Prostate gland (tissue), 2 donors: ENCODE measurements at places on chromosomes 4 and X. TPM values are rescaled to one million over a fixed set of nuclear protein-coding genes. Genes with fewer than 3 reads are reported as not detected.

DNA sequence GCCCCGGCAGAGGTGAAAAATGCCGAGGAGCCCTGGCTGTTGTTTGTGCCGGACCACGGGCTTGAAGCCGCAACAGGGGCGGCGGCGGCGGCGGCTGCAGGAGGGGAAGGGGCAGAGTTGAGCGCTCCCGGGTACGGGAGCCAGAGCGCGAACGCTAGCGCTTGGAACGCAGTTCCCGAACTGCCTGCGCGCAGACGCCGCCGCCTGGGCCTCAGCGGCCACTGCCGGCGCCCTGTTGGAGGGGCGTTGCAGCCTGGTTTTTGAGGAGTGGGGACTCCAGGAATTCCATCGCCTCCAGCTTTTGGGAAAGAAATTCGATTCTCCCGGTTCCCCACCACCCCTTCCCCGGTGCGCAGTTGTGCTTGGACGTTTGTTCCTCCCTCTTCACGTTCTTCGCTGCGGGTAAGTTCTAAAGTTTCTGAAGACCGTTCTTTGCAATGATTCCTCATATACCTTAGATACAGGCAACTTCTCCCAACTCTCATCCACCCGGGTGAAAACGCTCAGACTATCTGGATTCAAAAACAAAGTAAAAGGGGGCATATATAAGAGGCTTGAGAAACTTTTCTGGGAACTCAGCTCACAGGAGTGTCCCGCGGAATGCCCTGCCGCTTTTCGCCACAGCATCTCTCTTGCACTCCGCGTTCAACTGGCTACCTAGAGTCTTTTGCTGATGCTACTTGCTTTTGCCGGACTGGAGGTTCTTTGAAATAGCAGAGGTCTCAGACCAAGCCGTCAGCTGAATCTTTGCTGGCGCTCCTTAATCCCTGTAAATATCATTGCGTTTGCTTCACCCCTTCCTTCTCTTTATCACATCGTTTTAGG, 1.0 kb downstream of the FAT4 start:
- DNase-seq, result peak; percentile 12
- peak overlapping the region; percentile 78 for H3K27ac ChIP-seq
- no peaks in the 10 kb centered on the region for H3K27me3 ChIP-seq
- no peaks in the 10 kb centered on the region for H3K36me3 ChIP-seq
- H3K4me3 ChIP-seq, result peak overlapping the region; percentile 76

DNA sequence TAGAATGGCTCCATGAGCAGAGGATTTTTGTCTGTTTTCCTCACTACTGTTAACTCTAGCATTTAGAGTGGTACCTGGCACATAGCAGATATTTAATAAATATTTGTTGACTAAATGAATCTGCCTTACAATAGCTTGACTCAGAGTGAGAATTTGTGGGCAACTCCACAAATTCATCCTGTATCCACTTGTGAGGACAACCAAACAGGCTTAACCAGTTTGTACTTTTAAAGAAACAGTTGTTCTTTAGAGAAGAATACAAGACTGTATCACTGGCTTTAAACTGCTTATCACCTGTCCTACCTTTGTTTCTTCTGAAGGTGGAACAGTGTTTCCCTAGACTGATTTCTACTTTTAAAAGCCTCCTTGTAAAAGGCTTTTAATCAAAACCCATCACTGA, 141.3 kb upstream of the SH3RF1 start:
- H3K27me3 ChIP-seq, result no peaks in the 10 kb centered on the region
- DNase-seq, result no peak
- H3K27ac ChIP-seq, result no peak overlapping the region
- H3K4me1 ChIP-seq, result no peaks in the 10 kb centered on the region
- no peaks in the 10 kb centered on the region for H3K36me3 ChIP-seq

GRCh38 chr4:107989162-107989536, 540 bp upstream of the HADH start:
- peak overlapping the region; percentile 86 for H3K27ac ChIP-seq
- no peaks in the 10 kb centered on the region for H3K27me3 ChIP-seq
- DNase-seq, result no peak
- H3K4me1 ChIP-seq, result no peaks in the 10 kb centered on the region

GRCh38 chr4:128513664-128514484, 226.3 kb upstream of the PGRMC2 start:
- no peaks in the 10 kb centered on the region for H3K4me1 ChIP-seq
- no peaks in the 10 kb centered on the region for H3K27me3 ChIP-seq
- no peak for DNase-seq
- no peak overlapping the region for H3K4me3 ChIP-seq

- DNase-seq, result no peak
- no peak overlapping the region for H3K4me3 ChIP-seq
- no peaks in the 10 kb centered on the region for H3K27me3 ChIP-seq
- H3K36me3 ChIP-seq, result no peaks in the 10 kb centered on the region
- no peaks in the 10 kb centered on the region for H3K4me1 ChIP-seq
Measured at GRCh38 chrX:95791876-95792275, 892.8 kb upstream of the DIAPH2 start.

DNA sequence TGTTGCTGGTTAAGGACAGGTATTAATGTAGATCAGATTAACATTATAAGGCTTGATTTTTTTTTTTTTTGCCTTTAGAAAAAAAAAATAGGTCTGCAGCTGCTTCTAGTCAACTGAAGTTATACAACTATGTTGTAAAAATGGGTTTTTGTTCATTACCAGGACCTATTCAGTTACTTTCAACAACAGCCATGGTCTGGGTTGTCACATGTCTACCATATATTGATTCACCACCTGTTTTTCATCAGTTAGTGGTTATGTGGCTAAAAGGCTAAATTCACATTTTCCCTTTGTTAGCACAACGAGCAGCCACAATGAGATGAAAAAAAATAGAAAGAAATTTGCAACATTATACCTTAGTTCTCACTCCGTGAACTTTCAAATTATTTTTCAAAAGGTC, 45.5 kb downstream of the GLRB start:
- no peaks in the 10 kb centered on the region for H3K4me1 ChIP-seq
- H3K27ac ChIP-seq, result no peak overlapping the region
- H3K36me3 ChIP-seq, result no peaks in the 10 kb centered on the region
- H3K4me3 ChIP-seq, result no peak overlapping the region
- no peak for DNase-seq

DNA sequence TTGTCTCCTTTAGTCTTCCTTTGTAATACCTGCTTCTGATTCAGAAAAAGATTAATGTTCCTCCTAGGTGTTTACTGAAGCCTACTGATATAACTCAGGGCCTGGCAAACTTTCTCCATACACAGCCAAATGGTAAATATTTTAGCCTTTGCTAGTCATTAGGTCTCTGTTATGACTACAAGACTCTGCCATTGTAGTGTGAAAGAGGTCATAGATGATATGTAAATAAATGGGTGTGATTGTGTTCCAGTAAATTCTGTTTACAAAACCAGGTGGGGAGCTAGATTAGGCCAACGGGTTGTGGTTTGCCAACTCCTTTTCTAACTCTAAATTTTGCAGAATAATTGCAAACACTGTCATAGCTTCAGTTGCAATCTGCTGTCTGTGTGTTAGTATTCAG, 568.1 kb upstream of the GNPDA2 start:
- no peak overlapping the region for H3K4me3 ChIP-seq
- no peaks in the 10 kb centered on the region for H3K27me3 ChIP-seq
- DNase-seq, result no peak
- H3K4me1 ChIP-seq, result no peaks in the 10 kb centered on the region

DNA sequence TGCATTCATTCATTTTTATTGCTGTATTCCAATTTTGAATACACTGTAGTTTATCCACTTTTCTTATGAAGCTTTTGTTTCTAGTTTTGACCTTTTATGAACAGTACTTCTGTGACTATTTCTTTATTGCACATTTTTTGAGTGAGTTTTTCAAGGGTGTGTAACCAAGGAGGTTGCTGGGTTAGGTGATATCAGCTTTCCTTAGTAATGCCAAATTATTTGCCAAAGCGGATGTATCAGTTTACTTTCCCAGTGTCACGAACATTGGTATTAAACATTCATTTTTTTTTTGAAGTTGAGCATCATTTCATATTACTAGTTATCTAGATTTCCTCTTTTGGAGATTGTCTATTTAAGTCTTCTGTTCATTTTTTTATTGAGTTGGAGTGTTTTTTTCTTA, 32.9 kb downstream of the STIM2 start:
- H3K36me3 ChIP-seq, result no peaks in the 10 kb centered on the region
- H3K27me3 ChIP-seq, result no peaks in the 10 kb centered on the region
- no peaks in the 10 kb centered on the region for H3K4me1 ChIP-seq
- no peak for DNase-seq

GRCh38 chr4:116539744-116540143, 545.6 kb downstream of the TRAM1L1 start:
- H3K4me3 ChIP-seq, result no peak overlapping the region
- no peak overlapping the region for H3K27ac ChIP-seq
- H3K4me1 ChIP-seq, result no peaks in the 10 kb centered on the region
- DNase-seq, result no peak
- no peaks in the 10 kb centered on the region for H3K27me3 ChIP-seq

DNA sequence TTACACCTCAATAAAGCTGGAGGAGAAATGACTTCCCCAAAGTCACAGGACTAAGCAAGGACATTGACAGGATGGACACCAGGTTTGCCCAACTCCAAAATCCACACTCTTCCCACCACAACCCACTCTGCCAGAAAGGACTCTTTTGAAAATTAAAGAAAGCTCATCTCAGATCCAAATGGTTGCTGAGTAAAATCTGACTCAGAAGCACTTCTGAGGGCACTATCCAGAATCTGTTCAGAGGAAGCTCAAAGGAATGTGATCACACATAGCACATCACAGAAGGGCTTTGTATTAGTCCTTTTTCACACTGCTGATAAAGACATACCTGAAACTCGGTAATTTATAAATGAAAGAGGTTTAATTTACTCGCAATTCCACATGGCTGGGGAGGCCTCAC, 155.5 kb downstream of the RAB28 start:
- H3K36me3 ChIP-seq, result no peaks in the 10 kb centered on the region
- no peak for DNase-seq
- H3K27me3 ChIP-seq, result no peaks in the 10 kb centered on the region
- H3K4me3 ChIP-seq, result no peak overlapping the region
- H3K4me1 ChIP-seq, result no peaks in the 10 kb centered on the region

DNA sequence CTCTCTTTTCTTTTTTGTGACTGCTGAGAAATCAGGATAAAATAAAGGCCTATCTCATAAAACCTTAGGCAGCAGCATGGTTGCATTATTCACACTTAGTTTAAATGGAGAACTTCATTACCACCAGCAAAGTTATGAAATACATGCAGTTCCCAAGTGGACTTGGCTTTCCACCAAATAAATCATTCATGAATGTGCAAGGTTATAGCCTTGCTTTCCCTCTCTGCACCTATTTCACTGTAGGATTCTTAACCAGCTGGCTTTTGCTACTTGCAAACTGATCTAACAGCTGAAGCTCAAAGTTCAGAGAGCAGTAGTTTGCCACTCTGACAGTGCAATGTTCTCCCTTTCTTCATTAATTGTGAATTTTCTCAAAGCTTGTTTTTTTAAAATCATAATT, 140.1 kb upstream of the SMIM31 start:
- DNase-seq, result no peak
- no peaks in the 10 kb centered on the region for H3K27me3 ChIP-seq
- H3K4me3 ChIP-seq, result no peak overlapping the region
- no peaks in the 10 kb centered on the region for H3K4me1 ChIP-seq

DNA sequence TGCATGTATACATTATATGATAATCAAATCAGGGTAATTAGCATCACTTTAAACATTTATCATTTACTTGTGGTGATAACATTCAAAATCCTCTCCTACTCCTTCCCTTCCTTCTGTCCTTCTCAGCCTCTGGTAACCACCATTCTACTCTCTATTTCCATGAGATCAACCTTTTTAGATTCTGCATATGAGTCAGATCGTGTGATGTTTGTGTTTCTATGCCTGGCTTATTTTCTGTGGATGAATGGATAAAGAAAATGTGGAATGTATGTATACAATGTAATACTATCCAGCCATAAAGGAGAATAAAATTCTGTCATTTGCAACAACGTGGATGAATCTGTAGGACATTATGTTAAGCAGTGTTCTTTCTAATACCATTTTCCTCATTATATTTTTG, 123.9 kb downstream of the NAA11 start:
- H3K27me3 ChIP-seq, result no peaks in the 10 kb centered on the region
- H3K27ac ChIP-seq, result no peak overlapping the region

GRCh38 chrX:126552313-126553022, at the start of gene DCAF12L1:
TSS of gene DCAF12L1 (minus strand) at chrX:126552814. CDS start at chrX:126552608, 206 bp downstream.
- no peaks in the 10 kb centered on the region for H3K27me3 ChIP-seq
- H3K4me3 ChIP-seq, result no peak within 1 kb of the TSS

- no peak for DNase-seq
- no peak overlapping the region for H3K27ac ChIP-seq
- no peaks in the 10 kb centered on the region for H3K4me1 ChIP-seq
- H3K4me3 ChIP-seq, result no peak overlapping the region
- no peaks in the 10 kb centered on the region for H3K27me3 ChIP-seq
Measured at GRCh38 chr4:122531514-122531913, 75.0 kb upstream of the IL2 start.

- DNase-seq, result no peak
- H3K4me3 ChIP-seq, result no peak overlapping the region
- no peaks in the 10 kb centered on the region for H3K4me1 ChIP-seq
- H3K27ac ChIP-seq, result no peak overlapping the region
- no peaks in the 10 kb centered on the region for H3K36me3 ChIP-seq
Measured at GRCh38 chr4:82436130-82436529, 5.7 kb downstream of the ENOPH1 start.

DNA sequence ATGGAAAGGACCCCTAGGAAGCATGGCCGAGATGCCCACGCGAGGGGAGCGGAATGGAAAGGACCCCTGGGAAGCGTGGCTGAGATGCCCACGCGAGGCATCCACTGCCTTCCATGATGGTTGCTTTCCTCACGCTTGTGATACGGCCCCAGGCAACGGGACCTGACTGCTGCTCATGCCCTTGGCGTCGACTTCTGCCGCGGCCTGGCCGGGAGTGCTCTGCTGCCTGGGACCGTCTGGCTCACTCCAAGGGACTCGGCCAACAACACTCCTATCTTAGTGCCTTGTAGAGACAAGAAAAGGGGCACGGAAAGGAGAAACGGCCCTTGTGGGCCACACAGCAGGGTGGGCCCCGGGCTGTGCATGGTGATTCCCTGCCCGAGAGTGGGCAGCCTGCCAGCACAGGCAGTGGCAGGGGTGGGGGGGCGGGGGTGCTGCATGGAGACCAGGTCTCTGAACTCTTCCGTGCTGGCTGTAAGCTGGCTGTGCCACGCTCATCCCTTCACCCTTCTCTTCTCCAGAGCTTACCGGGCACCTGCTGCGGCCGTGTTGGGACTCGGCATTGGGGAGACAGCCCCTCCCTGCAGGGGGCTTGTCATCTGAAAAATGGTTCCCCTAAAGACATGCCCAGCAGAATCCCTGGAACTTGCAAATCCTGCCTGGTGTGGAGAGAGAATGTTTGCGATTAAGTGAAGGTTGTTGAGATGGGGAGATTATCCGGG, 38.6 kb upstream of the HMX1 start:
- H3K36me3 ChIP-seq, result no peaks in the 10 kb centered on the region
- peaks cover 13% of the 10 kb centered on the region for H3K27me3 ChIP-seq
- no peak overlapping the region for H3K27ac ChIP-seq
- H3K4me3 ChIP-seq, result no peak overlapping the region

MTTP gene
- total RNA-seq, result 1.5 TPM

EREG gene
- 0.18 TPM for total RNA-seq

CYSLTR1 gene
- total RNA-seq, result 1.5 TPM

CC2D2A gene
- total RNA-seq, result 13.5 TPM

ARHGAP6 gene
- total RNA-seq, result 73.7 TPM

PRKX gene
- total RNA-seq, result 17.7 TPM

SATL1 gene
- not detected for total RNA-seq

NUP62CL gene
- 10.8 TPM for total RNA-seq

RPL39 gene
- 2,412 TPM for total RNA-seq

CWH43 gene
- 14.8 TPM for total RNA-seq

STK32B gene
- total RNA-seq, result 0.09 TPM

MAP7D2 gene
- total RNA-seq, result 1.3 TPM

DCLK2 gene
- total RNA-seq, result 18.6 TPM
